ENCODE measurements at places on chromosomes 13 and 19.
A peak's percentile ranks its signal among the peaks of the same experiment; 100 is the strongest.

GRCh38 chr19:38523319-38523718, 89.8 kb downstream of the RYR1 start:
- H3K36me3 ChIP-seq = no peaks in the 10 kb centered on the region
- no peak overlapping the region for H3K27ac ChIP-seq
- no peaks in the 10 kb centered on the region for H3K27me3 ChIP-seq

- H3K27me3 ChIP-seq = no peaks in the 10 kb centered on the region
- H3K4me1 ChIP-seq = peaks cover 13% of the 10 kb centered on the region
- peak; percentile 79 for DNase-seq
- no peak overlapping the region for H3K27ac ChIP-seq
Observed at GRCh38 chr13:46321494-46322225, 65.4 kb downstream of the RUBCNL start.

- H3K27ac ChIP-seq = no peak overlapping the region
- no peaks in the 10 kb centered on the region for H3K4me1 ChIP-seq
- H3K36me3 ChIP-seq = 0 out of 2 replicates have a peak, but pooled peaks cover 6% of the 10 kb centered on the region
- peak; percentile 52 for DNase-seq
Observed at GRCh38 chr19:2251106-2252054, 2.3 kb downstream of the AMH start.

GRCh38 chr13:48502601-48503319, 30.1 kb downstream of the RCBTB2 start:
- H3K36me3 ChIP-seq = no peaks in the 10 kb centered on the region
- H3K4me1 ChIP-seq = peaks cover 21% of the 10 kb centered on the region
- no peak overlapping the region for H3K27ac ChIP-seq
- H3K27me3 ChIP-seq = no peaks in the 10 kb centered on the region
- DNase-seq = no peak

DNA sequence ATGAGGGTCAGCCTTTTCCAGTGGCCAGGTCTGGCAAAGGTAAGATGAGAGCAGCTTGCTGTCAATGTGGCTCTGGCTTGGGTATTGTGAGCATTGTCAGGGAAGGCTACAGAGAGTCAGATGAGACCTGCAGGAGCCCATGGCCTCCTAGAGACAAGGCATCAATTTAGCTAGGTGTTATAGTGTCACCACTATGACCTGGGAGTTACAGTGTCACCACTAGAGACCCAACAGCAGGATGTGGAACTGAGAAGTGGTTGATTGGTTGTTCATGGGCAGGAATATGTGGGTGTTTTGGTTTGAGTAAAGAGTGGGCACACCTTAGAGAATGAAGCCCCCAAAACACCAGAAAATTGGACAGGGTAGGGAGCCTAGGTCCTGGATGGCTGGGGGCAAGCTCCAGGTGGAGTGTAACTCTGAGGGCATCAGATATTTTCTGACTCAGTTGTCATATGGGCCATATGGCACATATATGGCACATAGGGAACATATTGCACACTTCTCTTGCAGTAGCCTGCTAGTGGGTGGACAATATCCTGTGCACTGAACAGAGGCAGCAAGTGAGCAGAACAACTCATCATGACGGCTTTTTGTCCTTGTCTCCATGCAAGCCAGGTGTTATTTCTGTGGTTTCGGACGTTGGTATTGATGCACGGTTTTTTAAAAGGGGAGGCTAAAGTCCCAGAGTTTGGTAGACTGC, 46.3 kb upstream of the CEACAM21 start:
- DNase-seq = no peak
- H3K27ac ChIP-seq = no peak overlapping the region
- peaks cover 17% of the 10 kb centered on the region for H3K4me1 ChIP-seq
- H3K4me3 ChIP-seq = no peak overlapping the region
- no peaks in the 10 kb centered on the region for H3K27me3 ChIP-seq

- no peaks in the 10 kb centered on the region for H3K4me1 ChIP-seq
- no peak overlapping the region for H3K27ac ChIP-seq
- peak; percentile 10 for DNase-seq
- H3K27me3 ChIP-seq = no peaks in the 10 kb centered on the region
- no peaks in the 10 kb centered on the region for H3K36me3 ChIP-seq
- no peak overlapping the region for H3K4me3 ChIP-seq
Observed at GRCh38 chr13:98941126-98941525, 36.7 kb downstream of the DOCK9 start.

DNA sequence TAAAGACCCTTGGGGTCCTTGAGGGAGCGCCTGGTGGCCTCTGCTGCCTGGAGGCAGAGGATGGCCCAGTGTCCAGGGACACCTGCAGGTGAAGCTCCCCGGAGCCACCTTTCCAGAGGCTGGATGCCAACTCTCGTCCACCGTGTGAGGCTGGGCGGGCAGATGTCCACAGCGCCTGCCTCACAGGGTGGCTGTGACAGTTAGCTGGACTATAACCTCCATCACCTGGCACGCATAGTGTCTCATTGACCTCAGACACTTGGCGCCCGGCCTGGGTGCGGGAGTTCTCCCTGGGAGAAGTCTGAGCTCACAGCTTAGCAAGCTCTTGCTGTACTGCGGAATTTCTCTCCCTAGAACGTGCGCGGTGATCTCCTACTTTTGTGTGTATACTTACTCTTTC, 9.8 kb downstream of the BICRA start:
- no peak overlapping the region for H3K27ac ChIP-seq
- peaks cover 3% of the 10 kb centered on the region for H3K4me1 ChIP-seq
- no peak overlapping the region for H3K4me3 ChIP-seq
- no peaks in the 10 kb centered on the region for H3K36me3 ChIP-seq
- peak; percentile 55 for DNase-seq
- no peaks in the 10 kb centered on the region for H3K27me3 ChIP-seq

DNA sequence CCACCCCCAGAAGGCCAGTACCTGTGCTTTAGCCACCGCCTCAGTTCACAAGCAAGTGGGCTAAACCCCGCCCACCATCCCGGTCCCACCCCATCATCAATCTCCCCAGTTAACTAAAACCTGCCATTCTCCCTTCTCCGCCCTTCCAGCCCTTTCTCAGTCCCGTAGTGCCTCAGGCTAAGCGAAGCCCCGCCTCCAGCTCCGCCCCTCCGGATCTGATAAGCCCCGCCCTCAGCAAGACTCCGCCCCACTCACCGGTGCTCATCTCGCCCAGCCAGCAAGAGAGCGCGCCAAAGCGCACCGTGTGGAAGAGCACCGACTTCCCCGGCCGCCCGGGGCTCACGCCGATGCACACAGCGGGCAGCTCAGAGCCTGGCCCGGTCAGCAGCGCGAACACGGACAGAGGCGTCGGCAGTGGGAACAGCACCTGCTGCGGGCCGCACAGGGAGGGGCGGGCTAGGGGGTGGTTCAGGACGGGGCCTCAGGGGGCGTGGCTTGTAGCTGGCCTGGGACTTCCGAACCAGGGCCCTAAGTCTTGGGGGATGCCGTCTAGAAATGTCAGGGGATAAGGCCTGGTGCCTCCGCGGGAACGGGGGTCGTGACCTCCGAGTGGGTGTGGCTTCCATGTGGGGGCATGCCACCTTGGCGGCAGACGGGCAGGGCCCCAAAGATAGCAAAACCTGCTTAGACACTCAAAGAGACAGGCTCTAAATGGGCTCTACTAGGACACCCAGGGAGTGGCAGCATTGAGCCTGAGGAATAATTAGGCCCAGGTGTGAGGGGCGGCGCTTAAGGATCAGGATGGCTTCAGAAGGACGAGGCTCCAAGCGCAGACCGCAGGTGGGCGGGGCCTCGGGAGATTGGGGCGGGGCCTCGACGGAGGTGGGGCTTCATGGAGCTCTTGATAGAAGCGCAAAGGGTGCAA, 21.4 kb downstream of the MAP4K1 start:
- no peaks in the 10 kb centered on the region for H3K36me3 ChIP-seq
- no peak overlapping the region for H3K27ac ChIP-seq
- no peaks in the 10 kb centered on the region for H3K27me3 ChIP-seq

GRCh38 chr13:98796798-98797197, 44.3 kb upstream of the SLC15A1 start:
- peaks cover 17% of the 10 kb centered on the region for H3K4me1 ChIP-seq
- H3K27ac ChIP-seq = no peak overlapping the region
- no peaks in the 10 kb centered on the region for H3K27me3 ChIP-seq
- no peak overlapping the region for H3K4me3 ChIP-seq

GRCh38 chr13:37870895-37871550, 1.5 kb upstream of the TRPC4 start:
- H3K27ac ChIP-seq = peak overlapping the region; percentile 38
- H3K36me3 ChIP-seq = no peaks in the 10 kb centered on the region
- peak; percentile 78 for DNase-seq
- H3K27me3 ChIP-seq = no peaks in the 10 kb centered on the region
- peak overlapping the region; percentile 90 for H3K4me3 ChIP-seq

DNA sequence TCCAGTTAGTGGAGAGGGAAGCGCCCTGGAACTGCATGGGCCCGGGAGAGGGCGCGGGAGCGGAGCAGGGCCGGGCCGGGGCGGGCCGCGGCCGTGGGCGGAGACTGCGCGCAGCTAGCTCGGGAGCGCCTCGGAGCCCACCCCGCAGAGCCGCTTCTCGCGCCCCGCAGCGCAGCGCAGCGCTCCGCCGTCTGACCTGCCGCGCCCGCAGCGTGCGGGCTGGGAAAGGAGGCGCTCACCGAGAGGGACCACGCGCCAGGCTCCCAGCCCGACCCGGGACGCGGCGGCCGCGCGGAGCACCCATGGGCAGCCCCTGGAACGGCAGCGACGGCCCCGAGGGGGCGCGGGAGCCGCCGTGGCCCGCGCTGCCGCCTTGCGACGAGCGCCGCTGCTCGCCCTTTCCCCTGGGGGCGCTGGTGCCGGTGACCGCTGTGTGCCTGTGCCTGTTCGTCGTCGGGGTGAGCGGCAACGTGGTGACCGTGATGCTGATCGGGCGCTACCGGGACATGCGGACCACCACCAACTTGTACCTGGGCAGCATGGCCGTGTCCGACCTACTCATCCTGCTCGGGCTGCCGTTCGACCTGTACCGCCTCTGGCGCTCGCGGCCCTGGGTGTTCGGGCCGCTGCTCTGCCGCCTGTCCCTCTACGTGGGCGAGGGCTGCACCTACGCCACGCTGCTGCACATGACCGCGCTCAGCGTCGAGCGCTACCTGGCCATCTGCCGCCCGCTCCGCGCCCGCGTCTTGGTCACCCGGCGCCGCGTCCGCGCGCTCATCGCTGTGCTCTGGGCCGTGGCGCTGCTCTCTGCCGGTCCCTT, at the start of gene MLNR:
Gene MLNR, plus strand, starts transcription at position 303 of the 820 bp plus-strand sequence. Its CDS starts 0 bp downstream, at position 303.
- H3K36me3 ChIP-seq = no peaks in the 10 kb centered on the region
- peaks cover 65% of the 10 kb centered on the region for H3K27me3 ChIP-seq

- H3K27ac ChIP-seq = no peak overlapping the region
- no peak overlapping the region for H3K4me3 ChIP-seq
- peaks cover 15% of the 10 kb centered on the region for H3K27me3 ChIP-seq
- no peaks in the 10 kb centered on the region for H3K4me1 ChIP-seq
Observed at GRCh38 chr13:49213539-49213938, 6.6 kb upstream of the MLNR start.

GRCh38 chr13:45413826-45414307, 4.3 kb downstream of the SLC25A30 start:
- H3K4me1 ChIP-seq = peaks cover 15% of the 10 kb centered on the region
- peak overlapping the region; percentile 75 for H3K27ac ChIP-seq
- DNase-seq = peak; percentile 9
- peak overlapping the region; percentile 68 for H3K4me3 ChIP-seq

- no peak overlapping the region for H3K4me3 ChIP-seq
- H3K36me3 ChIP-seq = no peaks in the 10 kb centered on the region
- peak; percentile 63 for DNase-seq
Observed at GRCh38 chr13:94063096-94063495, 416.4 kb downstream of the DCT start.

DNA sequence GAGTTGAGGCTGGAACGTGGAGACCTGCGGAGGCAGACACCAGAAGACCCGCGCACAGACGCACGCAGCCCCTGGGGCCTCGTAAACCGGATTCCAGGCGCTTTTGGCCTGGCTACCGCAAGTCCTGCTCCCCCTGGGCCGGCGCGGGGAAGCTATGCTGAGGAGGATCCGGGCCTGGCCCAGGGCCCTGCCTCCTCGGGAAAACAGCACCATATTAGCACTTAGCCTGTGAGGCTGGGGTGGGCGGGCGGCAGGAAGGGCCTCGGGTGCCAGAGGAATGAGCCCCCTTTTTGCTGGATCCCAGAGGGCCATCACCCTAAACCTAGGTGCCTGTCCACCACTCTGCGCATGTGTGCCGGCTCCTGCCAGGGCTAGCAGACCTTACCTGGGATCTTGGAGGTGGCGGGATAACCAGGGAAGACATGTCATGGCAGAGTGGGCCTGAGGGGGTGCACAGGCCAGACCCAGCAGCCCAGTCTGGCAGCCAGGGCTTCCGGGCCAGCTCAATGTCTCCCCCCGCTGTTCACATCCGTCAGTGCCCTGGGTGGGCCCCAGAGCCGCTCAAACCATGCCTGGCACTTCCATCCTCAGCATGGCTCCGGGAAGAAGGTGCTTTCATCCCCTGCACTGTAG, 7.3 kb downstream of the ELOF1 start:
- H3K4me1 ChIP-seq = no peaks in the 10 kb centered on the region
- DNase-seq = peak; percentile 50
- no peak overlapping the region for H3K4me3 ChIP-seq
- no peaks in the 10 kb centered on the region for H3K36me3 ChIP-seq
- no peak overlapping the region for H3K27ac ChIP-seq

DNA sequence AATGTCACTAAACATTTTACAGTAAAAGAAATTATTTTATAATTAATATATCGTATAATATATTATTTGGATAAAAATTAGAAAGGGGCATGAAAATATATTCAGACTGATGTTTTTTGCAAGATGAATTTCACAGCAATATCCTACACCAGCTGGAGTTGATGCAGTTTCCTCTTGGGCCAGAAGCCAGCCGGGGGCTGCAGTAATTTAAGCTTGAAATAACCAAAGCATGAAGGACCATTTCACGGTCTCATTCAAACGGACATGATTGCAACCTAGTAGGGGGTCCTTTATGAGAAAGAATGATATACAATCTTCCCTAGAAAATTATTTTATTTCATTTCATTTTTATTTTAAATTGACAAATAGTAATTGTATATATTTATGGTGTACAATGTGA, 797.2 kb upstream of the PCDH9 start:
- no peaks in the 10 kb centered on the region for H3K36me3 ChIP-seq
- no peak for DNase-seq
- no peaks in the 10 kb centered on the region for H3K4me1 ChIP-seq

DNA sequence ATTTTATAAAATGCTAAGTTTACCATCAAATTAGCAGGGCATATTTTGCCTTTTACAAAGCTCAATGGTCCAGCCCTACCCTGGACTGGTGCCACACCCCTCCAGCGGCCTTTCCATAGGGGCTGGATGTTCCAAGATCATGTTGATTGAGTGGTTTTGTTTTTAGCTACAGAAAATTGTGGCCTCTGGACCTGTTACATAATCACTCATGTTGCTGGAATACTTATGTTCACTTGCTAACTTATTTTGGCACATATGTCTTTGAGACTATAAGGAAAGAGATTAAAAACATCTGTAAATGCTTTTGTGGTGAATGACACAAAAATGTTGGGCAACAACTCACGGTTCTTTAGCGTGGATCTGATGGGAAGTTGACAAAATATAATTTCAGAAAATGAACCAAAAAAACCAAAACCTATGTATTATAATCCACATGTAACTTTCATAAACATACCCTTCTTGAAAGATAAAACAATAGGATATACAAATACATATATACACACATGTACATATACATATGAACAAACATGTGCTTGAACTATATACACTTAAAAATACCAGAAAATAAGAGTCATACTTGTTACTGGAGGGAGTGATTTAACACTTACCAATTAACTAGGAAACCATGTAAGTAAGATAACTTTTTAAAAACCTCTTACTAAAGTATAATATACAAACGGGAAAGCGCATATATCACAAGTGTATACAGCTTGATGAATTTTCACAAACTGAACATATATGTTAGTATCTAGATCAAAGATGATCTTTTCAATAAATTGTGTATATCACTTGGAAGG, 46.6 kb upstream of the SLC15A1 start:
- H3K4me3 ChIP-seq = peak overlapping the region; percentile 6
- H3K36me3 ChIP-seq = no peaks in the 10 kb centered on the region
- peak; percentile 90 for DNase-seq
- H3K4me1 ChIP-seq = peaks cover 17% of the 10 kb centered on the region

GRCh38 chr19:8373867-8374813, 10.2 kb downstream of the ANGPTL4 start:
- no peaks in the 10 kb centered on the region for H3K4me1 ChIP-seq
- H3K27me3 ChIP-seq = no peaks in the 10 kb centered on the region
- H3K36me3 ChIP-seq = no peaks in the 10 kb centered on the region
